Natural killer cell treated with Interleukin-12 subunit alpha and Interleukin-12 subunit beta and Interleukin-15 and Interleukin-18, amount 100 ng/mL, for 72 hours (primary cell): ENCODE measurements at places on chromosomes 4 and X. TPM values are rescaled to one million over a fixed set of nuclear protein-coding genes. Genes with fewer than 3 reads are reported as not detected.

VCX2 gene
- total RNA-seq = not detected

DRP2 gene
- 0.64 TPM for total RNA-seq

GATA1 gene
- 0.73 TPM for total RNA-seq

DNA sequence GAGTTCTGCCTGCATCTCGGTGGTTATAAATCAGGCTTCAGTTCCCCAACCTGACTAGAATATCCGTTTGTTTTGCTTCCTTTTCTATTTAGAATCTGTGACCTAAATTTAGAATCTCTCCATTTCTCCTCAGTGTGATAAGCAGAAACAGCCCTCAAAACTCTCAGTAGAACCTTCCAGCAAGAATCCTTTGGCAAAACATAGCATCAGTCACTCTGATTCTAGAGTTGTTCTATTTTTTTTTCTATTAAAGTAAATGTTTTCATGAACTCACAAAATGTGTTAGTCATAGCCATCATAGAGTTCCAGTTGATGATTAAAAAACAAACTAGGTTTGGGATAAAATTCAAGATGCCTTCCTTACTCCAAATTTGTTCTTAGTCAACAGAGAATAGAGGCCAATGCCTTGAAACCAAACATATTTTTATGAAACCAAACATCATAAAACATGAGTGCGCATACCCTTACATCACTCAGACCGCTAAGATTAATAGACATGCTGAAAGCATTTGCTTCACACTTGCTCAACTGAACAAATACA lies 13.2 kb upstream of the C1QTNF7 start:
- DNase-seq = no peak

TCEAL6 gene
- total RNA-seq = not detected

KDR gene
- total RNA-seq = not detected

DNA sequence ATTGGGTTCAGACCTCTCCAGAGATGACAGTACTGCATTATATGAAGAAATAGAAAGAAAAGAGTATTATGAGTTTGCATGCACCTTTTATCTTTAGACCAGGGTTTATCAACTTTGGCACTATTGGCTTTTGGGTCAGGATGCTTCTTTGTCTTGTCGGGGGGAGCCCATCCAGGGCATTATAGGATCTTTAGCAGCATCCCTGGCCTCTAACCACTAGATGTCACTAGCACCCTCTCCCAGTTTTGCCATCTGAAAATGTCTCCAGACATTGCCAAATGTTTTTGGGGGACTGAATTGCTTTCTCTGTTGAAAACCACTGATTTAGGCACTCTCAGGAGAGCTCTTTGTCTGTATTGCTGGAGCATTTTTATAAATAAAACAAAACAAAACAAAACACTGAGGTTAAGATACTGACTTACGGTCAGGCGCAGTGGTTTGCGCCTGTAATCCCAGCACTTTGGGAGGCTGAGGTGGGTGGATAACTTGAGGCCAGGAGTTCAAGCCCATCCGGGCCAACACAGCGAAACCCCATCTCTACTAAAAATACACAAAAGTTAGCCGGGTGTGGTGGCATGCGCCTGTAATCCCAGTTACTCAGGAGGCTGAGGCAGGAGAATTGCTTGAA lies 23.6 kb downstream of the CA5B start:
- no peak for DNase-seq
